ENCODE measurements at places on chromosomes 2 and 18.

- peak overlapping the region; percentile 91 for H3K27ac ChIP-seq
- DNase-seq, result peak; percentile 82
- H3K27me3 ChIP-seq, result no peaks in the 10 kb centered on the region
- H3K4me1 ChIP-seq, result peaks cover 8% of the 10 kb centered on the region
Measured at GRCh38 chr2:207624185-207625013, 795 bp downstream of the METTL21A start.

DNA sequence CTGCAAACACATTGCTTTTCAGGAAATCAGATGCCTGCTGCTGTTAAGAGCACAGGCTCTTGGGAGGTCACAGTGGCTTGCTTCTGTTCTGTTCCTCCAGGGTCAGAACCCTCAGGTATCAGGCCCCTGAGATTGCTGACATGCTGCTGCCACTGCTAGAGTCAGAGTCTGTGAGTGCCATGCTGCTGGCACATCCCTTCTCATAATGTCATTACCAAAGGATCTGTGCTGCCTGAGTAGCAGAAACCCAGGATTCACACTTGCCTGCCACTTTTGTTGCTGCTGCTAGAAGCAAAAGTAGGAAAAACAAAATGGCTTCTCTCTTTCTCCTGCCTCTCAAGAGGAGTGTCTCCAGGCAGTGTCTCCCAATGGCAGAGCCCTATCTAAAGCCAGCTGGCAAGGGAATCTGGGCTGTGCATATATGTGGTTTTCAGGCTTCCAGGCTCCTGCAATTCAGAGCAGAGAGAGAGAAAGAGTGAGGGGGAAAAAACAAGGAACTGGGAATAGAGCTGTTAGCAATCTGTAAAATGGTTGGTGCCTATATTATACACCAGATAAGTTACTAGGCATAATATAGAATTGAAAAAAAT, 180.3 kb downstream of the MYCN start:
- no peaks in the 10 kb centered on the region for H3K4me1 ChIP-seq
- H3K4me3 ChIP-seq, result no peak overlapping the region
- no peak for DNase-seq
- H3K27me3 ChIP-seq, result no peaks in the 10 kb centered on the region
- H3K27ac ChIP-seq, result no peak overlapping the region
- no peaks in the 10 kb centered on the region for H3K36me3 ChIP-seq

- no peaks in the 10 kb centered on the region for H3K4me1 ChIP-seq
- no peak for DNase-seq
- H3K4me3 ChIP-seq, result no peak overlapping the region
- no peak overlapping the region for H3K27ac ChIP-seq
- H3K36me3 ChIP-seq, result no peaks in the 10 kb centered on the region
Measured at GRCh38 chr2:16852651-16853050, 187.0 kb upstream of the CYRIA start.

DNA sequence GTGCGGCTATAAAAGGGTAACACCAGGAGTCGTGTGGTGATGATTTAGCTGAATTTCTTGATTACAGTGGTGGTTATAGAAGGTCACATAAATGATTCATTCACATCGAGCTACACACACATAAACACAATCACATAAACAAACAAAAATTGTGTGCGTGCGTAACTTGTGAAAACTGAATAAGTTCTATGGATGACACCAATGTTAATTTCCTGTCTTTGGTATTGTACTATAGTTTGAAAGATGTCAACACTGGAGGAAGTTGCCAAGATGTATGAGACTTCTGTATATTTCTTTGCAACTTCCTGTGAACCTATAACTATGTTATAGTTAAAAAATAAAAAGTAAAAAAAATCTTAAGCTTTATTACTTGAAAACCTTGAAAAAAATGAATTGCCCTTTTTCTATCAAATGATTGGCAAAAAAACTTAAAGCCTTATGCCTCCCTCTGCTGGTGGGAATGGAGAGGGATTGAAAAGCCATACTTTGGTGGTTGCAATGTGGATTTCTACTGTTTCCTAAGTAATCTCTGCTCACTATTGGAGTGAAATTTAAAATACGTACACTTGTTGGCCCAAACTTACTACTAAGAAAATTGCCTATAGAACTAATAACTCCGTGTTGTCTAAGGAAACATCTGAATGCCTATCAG, 227.7 kb downstream of the RPIA start:
- peak; percentile 59 for DNase-seq
- no peak overlapping the region for H3K4me3 ChIP-seq
- no peaks in the 10 kb centered on the region for H3K36me3 ChIP-seq
- H3K27me3 ChIP-seq, result no peaks in the 10 kb centered on the region
- no peak overlapping the region for H3K27ac ChIP-seq
- no peaks in the 10 kb centered on the region for H3K4me1 ChIP-seq

GRCh38 chr2:33696234-33696633, 97.1 kb upstream of the FAM98A start:
- H3K27ac ChIP-seq, result no peak overlapping the region
- no peak for DNase-seq
- no peaks in the 10 kb centered on the region for H3K27me3 ChIP-seq
- no peaks in the 10 kb centered on the region for H3K36me3 ChIP-seq

GRCh38 chr2:69383176-69383812, 3.7 kb downstream of the GFPT1 start:
- no peaks in the 10 kb centered on the region for H3K27me3 ChIP-seq
- H3K4me1 ChIP-seq, result peaks cover 4% of the 10 kb centered on the region
- no peak overlapping the region for H3K27ac ChIP-seq
- DNase-seq, result no peak
- no peaks in the 10 kb centered on the region for H3K36me3 ChIP-seq
- H3K4me3 ChIP-seq, result no peak overlapping the region

- no peaks in the 10 kb centered on the region for H3K36me3 ChIP-seq
- peaks cover 3% of the 10 kb centered on the region for H3K4me1 ChIP-seq
- no peaks in the 10 kb centered on the region for H3K27me3 ChIP-seq
- no peak overlapping the region for H3K4me3 ChIP-seq
- DNase-seq, result no peak
Measured at GRCh38 chr2:148954536-148954935, 79.5 kb downstream of the KIF5C start.

DNA sequence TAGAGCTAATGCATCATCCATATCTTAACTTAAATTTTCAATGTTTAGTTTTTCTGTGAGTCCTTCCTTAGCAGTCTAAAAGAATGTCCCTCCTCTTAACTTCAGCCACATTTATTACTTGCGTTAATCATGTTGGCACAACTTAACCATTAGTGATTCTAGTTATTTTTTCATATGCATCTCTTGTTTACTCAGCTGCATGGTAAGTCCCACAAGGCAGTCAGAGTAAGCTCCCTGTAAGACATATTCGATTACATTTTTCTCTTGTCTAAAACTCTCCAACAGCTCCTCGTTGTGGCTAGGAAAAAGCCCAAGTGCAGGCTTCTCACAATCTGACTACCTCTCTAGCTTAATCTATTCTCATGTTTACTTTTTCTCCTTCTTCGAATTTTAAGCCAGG, 2045.3 kb upstream of the PIK3C3 start:
- no peaks in the 10 kb centered on the region for H3K27me3 ChIP-seq
- no peak overlapping the region for H3K4me3 ChIP-seq
- no peak for DNase-seq
- no peaks in the 10 kb centered on the region for H3K4me1 ChIP-seq
- no peaks in the 10 kb centered on the region for H3K36me3 ChIP-seq

- no peaks in the 10 kb centered on the region for H3K36me3 ChIP-seq
- peaks cover 48% of the 10 kb centered on the region for H3K4me1 ChIP-seq
- no peak for DNase-seq
- H3K27me3 ChIP-seq, result no peaks in the 10 kb centered on the region
- no peak overlapping the region for H3K4me3 ChIP-seq
Measured at GRCh38 chr2:205094031-205094430, 548.8 kb downstream of the PARD3B start.

GRCh38 chr2:236762628-236763027, 193.0 kb downstream of the ACKR3 start:
- H3K4me1 ChIP-seq, result no peaks in the 10 kb centered on the region
- no peaks in the 10 kb centered on the region for H3K36me3 ChIP-seq
- H3K27me3 ChIP-seq, result no peaks in the 10 kb centered on the region
- H3K27ac ChIP-seq, result no peak overlapping the region

DNA sequence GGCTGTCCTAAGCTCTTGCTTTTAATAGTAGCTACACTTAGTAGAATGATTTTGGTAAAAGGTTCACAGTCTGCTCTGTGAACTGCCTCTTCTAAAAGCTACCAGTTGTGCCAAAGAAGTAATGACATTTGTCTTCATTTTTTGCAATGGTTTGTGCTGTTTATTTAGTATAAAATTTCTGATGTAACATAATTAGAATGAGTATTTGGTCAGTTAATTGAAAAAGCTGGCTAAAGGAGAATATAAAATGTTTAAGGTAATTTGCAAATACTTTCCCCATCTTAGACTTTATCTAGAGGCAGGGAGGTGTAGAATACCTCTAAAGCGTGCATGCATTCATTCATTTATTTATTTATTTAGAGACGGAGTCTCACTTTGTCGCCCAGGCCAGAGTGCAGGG, 71.3 kb downstream of the PHLPP1 start:
- H3K27me3 ChIP-seq, result no peaks in the 10 kb centered on the region
- DNase-seq, result no peak
- H3K27ac ChIP-seq, result no peak overlapping the region
- H3K4me1 ChIP-seq, result peaks cover 19% of the 10 kb centered on the region
- H3K4me3 ChIP-seq, result no peak overlapping the region

DNA sequence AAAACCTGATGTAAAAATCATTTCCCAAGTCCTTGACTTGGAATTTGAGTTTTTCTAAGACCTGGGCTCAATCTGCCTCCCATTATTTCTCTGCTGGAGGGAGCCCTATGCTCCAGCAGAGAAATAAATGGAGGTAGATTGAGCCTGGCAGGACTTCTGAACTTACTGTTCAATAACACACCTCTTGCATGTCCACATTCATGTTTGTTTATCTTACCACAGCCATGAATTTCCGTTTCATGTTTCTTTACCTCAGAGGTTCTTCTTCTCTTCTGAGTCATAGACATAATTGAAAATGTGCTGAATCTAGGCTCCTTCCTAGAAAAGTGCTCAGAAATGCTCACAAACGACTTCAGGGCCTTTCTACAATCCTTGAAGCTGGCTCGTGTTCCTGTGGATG, 170.8 kb downstream of the PMAIP1 start:
- peaks cover 3% of the 10 kb centered on the region for H3K4me1 ChIP-seq
- no peaks in the 10 kb centered on the region for H3K36me3 ChIP-seq
- DNase-seq, result no peak
- H3K4me3 ChIP-seq, result no peak overlapping the region
- H3K27ac ChIP-seq, result no peak overlapping the region

GRCh38 chr2:40049781-40050180, 270.7 kb upstream of the THUMPD2 start:
- H3K27ac ChIP-seq, result no peak overlapping the region
- H3K27me3 ChIP-seq, result no peaks in the 10 kb centered on the region
- H3K4me1 ChIP-seq, result no peaks in the 10 kb centered on the region
- DNase-seq, result no peak

DNA sequence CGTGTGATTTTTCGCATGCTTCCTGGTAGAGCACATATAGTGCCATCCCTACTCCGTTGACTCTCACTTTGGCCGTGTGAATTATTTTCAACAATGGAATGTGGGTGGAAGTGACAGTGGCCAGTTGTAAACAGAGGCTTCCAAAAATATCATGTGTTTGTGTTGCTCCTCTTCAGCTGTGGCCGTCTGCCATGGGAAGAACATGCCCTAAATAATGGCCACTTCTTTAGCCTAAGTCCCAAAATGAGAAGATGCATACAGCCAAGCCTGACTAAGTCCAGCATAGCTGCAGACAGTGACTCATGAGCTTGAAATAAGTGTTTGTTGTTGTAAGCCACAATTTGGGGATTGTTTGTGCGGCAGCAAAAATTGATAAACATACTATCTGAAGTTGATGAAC, 8.9 kb upstream of the GALNT1 start:
- no peaks in the 10 kb centered on the region for H3K27me3 ChIP-seq
- DNase-seq, result no peak
- H3K4me1 ChIP-seq, result no peaks in the 10 kb centered on the region
- H3K4me3 ChIP-seq, result no peak overlapping the region
- no peaks in the 10 kb centered on the region for H3K36me3 ChIP-seq

DNA sequence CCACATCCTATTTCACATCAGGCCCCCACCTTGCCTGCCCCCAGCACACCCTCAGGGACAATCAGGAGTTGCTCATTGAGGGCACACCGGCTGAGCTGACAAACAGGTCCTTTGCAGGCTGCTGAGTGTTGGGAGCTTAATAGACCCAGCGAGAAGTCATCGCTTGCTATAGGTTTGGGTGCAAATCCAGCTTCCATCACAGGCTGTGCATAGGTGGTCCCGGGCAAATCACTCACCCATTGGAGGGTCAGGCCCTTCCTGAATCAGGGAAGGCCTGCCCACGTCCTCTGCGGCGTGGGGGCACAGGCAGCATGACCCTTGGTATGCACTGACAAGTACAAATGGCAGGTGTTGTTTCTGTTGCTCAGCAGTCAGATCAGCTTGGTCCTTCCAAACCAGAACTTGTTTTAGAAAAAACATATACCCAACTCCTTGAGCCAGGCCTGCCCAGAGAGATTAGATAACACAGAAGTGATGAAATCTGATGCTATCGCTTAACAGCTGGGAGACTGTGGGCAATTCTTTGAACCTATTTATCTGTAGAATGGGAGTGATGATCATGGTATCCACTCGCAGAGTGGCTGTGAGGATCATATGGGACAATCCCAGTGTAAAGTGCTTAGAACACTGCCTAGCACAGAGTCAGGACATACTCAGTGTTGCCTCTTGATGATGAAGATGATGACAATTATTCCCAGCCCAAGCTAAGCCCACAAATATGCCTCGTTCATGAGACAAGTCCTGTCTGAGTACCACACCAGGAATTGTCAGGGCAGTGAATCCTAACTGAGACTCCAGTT, 34.9 kb downstream of the SMAD7 start:
- no peak overlapping the region for H3K4me3 ChIP-seq
- H3K27ac ChIP-seq, result peak overlapping the region; percentile 93
- peaks cover 24% of the 10 kb centered on the region for H3K4me1 ChIP-seq

- H3K27me3 ChIP-seq, result no peaks in the 10 kb centered on the region
- no peak overlapping the region for H3K27ac ChIP-seq
- H3K36me3 ChIP-seq, result no peaks in the 10 kb centered on the region
- no peak for DNase-seq
Measured at GRCh38 chr2:32678825-32679224, 51.0 kb downstream of the TTC27 start.

GRCh38 chr2:23828256-23828980, 98.5 kb downstream of the ATAD2B start:
- H3K4me1 ChIP-seq, result no peaks in the 10 kb centered on the region
- no peak overlapping the region for H3K27ac ChIP-seq
- H3K36me3 ChIP-seq, result peaks cover 5% of the 10 kb centered on the region

- H3K4me3 ChIP-seq, result no peak overlapping the region
- H3K4me1 ChIP-seq, result no peaks in the 10 kb centered on the region
- no peaks in the 10 kb centered on the region for H3K36me3 ChIP-seq
- no peak overlapping the region for H3K27ac ChIP-seq
- DNase-seq, result no peak
Measured at GRCh38 chr2:58122540-58122939, 75.9 kb downstream of the VRK2 start.

- no peak overlapping the region for H3K27ac ChIP-seq
- peak; percentile 46 for DNase-seq
- H3K4me3 ChIP-seq, result no peak overlapping the region
- no peaks in the 10 kb centered on the region for H3K4me1 ChIP-seq
- H3K27me3 ChIP-seq, result no peaks in the 10 kb centered on the region
- no peaks in the 10 kb centered on the region for H3K36me3 ChIP-seq
Measured at GRCh38 chr2:112465382-112465781, 16.6 kb upstream of the TTL start.

- H3K27me3 ChIP-seq, result no peaks in the 10 kb centered on the region
- H3K4me3 ChIP-seq, result no peak overlapping the region
- no peaks in the 10 kb centered on the region for H3K36me3 ChIP-seq
- peak; percentile 89 for DNase-seq
- no peaks in the 10 kb centered on the region for H3K4me1 ChIP-seq
Measured at GRCh38 chr2:15577071-15577735, 14.5 kb upstream of the DDX1 start.

- H3K36me3 ChIP-seq, result no peaks in the 10 kb centered on the region
- no peaks in the 10 kb centered on the region for H3K4me1 ChIP-seq
- no peaks in the 10 kb centered on the region for H3K27me3 ChIP-seq
- DNase-seq, result no peak
Measured at GRCh38 chr2:174621323-174621722, 23.7 kb upstream of the WIPF1 start.
